ENCODE measurements at places on chromosomes 7 and 10.

GRCh38 chr7:27933671-27934565 is 194.0 kb downstream of the TAX1BP1 start:
- no peak for DNase-seq

DNA sequence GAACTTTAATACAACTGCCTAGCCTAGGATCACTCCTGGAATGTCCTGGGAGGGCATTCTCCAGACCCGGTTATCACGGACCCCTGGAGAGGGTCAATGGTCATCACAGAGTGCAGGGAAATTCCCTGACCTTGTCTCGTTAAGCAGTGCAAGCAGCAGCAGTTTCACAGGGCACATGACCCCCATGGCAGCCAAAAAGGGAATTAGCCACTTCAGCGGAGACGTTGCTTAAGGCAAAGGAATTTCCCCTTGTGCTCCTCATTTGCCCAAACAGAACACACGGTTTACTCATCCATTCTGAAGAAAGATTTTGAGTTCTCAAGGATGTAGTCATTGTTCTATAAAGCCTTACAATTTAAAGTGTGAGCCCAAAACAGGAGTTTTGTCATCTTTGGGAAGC is 260.3 kb downstream of the SNX13 start:
- peak; percentile 73 for DNase-seq

DNA sequence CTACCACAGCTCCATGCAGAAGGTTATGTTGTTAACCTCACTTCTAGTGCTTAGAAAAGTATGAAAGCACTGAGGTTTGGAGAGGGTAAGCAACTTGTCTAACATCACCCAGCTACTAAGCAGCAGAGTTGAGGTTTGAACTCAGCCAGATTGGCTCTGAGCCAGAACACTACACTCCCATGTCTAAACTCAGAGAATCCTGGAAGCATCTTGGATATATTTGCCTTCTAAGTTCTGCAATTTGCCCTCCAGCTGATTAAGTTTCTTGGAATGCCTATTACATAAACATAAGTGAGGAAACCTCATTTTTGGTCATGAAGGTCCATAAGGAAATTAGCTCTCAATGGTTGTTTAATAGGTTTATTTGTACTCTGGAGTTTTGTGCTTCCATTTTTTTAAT is 78.1 kb upstream of the PHYHIPL start:
- no peak for DNase-seq

DNA sequence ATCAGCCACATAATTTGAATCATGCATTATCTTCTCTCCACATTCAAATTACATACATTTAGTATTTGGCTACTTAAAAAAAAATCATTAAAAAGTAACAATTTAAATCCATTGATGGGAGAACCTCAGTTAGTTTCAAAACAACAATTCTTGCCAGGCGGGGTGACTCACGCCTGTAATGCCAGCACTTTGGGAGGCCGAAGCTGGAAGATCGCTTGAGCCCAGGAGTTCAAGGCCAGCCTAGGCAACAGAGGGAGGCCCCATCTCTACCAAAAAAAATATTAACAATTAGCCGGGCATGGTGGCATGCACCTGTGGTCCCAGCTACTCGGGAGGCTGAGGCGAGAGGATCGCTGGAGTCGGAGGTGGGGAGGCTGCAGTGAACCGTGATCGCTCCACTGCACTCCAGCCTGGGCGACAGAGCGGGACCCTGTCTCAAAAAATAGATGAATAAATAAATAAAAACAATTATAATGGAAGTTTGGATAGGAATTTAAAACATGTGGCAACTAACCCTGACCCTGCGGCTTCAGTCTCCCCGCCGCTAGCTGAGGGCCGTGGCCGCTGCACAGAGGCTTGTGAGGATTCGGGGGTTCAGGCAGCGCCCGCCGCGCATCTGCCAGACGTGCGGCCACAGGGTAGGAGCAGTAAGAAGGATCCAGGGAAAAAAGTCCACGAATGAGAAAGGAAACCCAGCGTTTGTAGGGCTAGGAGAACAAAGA is 1.1 kb upstream of the CSGALNACT2 start:
- DNase-seq, result no peak

DNA sequence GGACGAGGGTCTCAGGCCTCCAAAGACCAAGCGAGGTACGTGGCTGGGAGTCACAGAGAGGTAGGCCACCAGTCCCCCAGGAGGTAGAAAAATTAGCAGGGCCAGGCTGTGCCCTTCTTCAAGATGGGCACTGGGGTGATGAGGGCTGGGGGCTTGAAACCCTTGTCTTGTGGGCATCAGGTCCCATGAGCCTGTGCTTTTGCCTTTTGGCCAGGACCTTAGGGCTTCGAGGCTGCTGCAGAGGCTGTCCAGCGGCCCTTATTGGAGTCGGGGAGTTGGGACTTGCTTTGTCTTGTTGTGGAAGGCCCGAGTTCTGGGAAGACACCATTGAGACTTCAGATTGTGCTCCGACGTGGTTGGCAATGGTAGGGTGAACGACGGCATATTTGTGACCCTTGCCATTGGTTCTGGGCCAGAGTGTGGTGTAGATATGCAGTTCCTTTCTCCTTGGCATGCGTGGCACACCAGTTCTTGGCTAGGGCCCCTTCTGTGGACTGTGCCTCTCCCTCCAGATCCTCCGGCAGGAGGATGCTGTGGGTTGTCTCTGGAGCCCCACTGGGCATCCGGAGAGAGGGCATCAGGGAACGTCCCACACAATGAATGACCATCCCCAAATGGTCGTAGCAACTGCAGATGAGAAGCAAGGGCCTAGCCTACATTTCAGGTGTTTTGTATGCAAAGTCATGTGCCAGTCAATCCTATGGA is 931 bp downstream of the SH2D4B start:
- DNase-seq, result no peak

DNA sequence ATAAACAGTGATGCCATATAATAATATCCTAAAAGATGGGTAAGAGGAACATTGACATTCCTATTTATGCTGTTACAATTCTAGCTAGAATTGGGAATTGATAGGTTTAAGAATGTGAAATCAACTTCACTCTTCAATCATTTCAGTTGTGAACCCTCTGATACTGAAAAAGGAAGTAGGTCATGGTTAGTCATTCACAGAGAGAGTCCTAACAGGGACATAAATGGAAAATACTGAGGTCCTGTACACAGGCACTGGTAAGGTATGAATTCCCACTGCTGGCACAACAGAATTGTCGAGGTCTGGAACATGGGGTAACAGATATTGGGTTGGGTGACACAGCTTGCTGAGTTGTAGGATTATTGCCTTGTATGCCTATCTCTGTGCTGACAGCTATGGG is 289.4 kb upstream of the LRRN3 start:
- DNase-seq, result no peak

DNA sequence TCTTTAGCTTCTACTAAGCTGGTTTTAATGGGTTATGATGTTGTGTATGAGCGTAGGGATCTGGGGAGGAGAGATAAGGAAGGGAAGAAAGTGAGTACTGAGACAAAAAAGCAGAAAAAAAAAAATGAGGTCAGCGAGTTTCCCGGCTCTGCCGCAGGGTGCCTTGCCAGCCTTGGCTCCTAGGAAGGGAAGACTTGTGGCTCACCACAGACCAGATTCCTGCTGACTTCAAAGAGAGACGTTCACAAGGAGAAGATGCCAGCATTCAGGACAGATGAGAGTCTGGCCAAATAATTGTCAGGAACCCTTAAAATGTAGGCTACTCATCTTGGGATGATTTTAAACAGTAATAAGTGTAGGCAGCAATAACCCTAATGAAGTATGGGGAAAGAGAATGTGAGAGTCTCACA is 11.4 kb upstream of the FAS start:
- no peak for DNase-seq

GRCh38 chr7:40721342-40721949 is 586.6 kb downstream of the SUGCT start:
- DNase-seq, result no peak

GRCh38 chr10:23073527-23073926 is 21.9 kb upstream of the MSRB2 start:
- no peak for DNase-seq

DNA sequence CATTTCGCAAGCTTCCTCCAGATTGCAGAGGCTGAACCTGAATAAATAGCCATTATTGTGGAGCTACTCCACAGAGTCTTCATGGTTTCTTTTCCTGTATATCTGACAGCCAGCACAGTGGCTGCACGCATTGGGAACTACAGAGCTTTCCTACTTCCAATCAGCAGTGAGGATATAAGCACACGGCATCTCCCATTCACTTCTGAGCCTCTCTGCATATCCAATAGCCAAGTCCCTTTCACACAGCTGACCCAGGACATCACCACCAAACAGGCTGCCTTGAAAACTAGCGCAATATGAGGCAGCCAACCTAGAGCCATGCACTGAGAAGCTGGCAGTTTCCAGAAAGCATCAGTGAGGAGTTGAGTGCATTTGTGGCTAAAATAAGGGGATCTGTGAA is 11.6 kb downstream of the C10orf90 start:
- no peak for DNase-seq

DNA sequence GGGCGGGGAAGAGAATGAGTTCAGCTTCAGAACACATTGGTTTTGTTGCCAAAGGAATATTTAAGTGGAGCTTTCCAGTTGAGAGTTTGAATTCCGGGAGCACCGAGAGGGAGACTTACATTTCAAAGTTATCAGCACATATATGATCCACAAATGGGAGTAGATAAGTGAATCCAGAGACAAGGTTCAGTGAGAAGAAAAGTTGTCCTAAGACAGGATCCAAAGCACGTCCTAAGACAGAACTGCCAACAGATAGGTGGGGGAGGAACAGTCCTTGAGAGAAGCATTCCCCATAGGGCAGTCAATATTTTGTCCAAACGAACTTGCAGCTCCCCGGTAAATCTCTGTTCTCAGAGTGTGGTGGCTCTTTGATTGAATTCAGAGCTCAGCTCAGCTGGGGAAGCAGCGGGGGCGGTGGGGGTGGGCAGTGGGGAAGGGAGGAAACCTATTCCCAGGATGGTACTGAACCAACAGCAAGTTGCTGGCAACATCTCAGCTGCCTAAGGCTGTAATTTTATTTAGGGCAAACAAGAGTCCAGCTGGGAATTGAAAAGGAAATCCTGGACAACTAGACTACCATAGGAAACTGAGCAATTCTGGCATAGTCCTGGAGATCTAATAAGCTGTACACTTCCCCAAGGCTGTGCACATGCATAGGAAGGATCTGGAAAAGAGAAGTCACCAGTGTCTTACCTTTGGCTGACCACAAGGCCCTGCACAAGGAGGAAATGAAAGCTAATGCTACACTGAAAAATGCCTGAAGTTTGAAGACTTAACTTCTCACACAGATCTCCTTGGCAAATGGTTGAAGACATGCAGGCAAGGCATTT is 94.2 kb upstream of the CXCL12 start:
- no peak for DNase-seq

DNA sequence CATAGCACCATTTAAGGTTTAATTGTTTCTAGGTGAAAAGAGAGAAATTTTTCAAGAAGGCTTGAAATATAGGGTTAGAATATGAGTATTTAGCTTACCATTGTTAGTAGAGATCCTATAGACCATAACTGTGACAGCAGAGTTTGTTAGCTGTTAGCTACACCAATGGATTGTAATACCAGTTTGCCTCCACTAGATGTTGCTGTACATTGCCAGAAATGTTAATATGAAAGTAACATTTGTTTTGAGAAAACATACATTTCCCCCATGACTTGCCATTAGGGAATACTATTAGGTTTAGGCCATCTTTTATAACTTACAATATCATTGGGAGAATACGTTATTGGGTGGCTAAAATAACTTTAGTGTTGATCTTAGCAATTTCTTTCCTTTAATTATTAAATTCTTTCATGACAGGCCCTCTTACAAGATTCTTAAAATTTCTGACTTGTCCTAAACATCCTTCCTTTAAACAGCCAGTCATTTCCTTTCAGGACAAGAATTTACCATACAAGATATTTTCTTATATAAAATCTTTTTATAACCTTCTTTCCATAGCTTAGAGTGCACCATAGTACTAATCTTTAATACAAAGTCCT is 39.5 kb downstream of the ZNF117 start:
- DNase-seq, result peak; percentile 51

DNA sequence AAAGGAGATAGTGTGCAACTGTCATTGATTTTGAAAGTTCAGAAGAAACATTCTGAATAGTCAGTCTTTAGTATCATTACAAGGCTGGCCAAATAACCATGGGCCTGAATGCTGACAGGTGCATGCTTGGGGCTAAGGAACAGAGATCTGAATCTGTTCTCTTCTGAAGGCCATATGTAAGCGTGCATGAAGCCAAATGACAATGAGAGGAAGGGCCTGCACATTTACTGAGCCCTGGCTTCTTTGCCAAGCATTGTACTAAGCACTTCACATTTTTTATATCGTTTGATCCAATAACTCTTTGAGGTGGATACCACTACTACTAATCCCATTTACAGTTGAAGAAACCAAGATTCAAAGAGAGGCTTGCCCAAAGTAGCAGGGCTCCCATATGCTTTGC is 22.5 kb upstream of the TIAL1 start:
- DNase-seq, result no peak

- DNase-seq, result peak; percentile 80
Observed at GRCh38 chr10:69703766-69704630, 74.0 kb downstream of the FAM241B start.

DNA sequence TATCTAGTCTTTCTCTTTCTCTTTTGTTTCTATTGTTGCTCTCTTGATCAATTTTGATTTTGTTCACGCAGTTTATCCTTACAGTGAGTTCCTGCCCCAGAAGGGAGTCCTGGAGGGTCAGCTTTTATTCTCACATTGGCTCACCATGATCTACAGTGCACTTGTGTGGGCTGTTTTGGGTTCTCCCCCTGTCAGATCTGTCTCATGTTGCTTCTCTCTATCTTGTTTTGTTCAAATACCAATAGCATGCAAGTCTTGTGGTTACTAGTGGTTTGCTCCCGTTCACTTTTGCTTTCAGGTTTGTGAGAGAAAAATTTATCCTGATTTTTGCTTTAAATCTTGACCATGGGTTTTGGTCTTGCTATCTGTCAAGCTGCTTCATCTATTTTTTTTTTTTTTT is 74.3 kb downstream of the PTN start:
- no peak for DNase-seq

DNA sequence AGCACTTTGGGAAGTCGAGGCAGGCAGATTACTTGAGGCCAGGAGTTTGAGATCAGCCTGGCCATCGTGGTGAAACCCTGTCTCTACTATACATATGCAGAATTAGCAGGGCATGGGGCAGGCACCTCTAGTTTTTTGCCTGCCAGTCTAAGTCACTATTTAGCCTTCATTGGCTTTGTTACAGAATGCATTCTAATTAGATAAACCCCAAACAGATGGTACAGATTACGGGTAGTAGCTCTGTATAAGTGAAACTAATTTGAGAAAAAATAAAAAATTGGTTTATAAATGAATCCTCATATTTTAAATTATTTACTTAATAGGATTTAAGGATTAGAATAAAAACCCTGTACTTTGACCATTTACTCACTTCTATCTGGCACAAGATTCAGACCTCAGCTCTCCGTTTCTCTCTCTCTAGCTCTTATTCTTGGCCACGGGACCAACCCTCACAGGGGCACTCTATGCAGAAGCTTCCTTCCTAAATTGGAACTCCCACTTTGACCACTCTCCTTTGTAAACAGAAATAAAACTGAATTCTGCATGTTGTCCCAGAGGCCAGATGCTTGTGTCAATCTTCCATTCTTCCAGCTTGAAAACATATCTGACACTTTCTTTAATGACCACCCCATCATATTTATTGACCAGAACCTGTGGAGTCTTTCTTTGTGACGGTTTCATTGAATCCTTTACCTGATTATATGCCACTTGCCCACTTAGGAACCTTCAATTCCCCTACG is 26.8 kb downstream of the BET1 start:
- DNase-seq, result no peak
